ENCODE measurements at places on chromosomes 2 and 18.

- DNase-seq: no peak
These were observed 114.9 kb downstream of the NCK2 start for GRCh38 chr2:105859694-105859951.

- DNase-seq: no peak
These were observed 26.9 kb upstream of the ASAP2 start for GRCh38 chr2:9179572-9180201.

GRCh38 chr2:240220371-240220770 lies 79.9 kb upstream of the OTOS start:
- DNase-seq: no peak

- DNase-seq: no peak
These were observed 41.6 kb downstream of the TMEM17 start for GRCh38 chr2:62464221-62465007.

- DNase-seq: no peak
These were observed 1783.9 kb downstream of the SUCLG1 start for GRCh38 chr2:82675186-82675585.
